ENCODE measurements at places on chromosomes 7 and 10.

- H3K4me1 ChIP-seq, result no peaks in the 10 kb centered on the region
- H3K4me3 ChIP-seq, result no peak overlapping the region
- H3K27ac ChIP-seq, result no peak overlapping the region
- no peaks in the 10 kb centered on the region for H3K27me3 ChIP-seq
- DNase-seq, result no peak
- H3K36me3 ChIP-seq, result no peaks in the 10 kb centered on the region
Measured at GRCh38 chr7:95686109-95686508, 86.2 kb upstream of the DYNC1I1 start.

- no peaks in the 10 kb centered on the region for H3K27me3 ChIP-seq
- H3K27ac ChIP-seq, result no peak overlapping the region
- no peak overlapping the region for H3K4me3 ChIP-seq
- H3K36me3 ChIP-seq, result no peaks in the 10 kb centered on the region
- no peak for DNase-seq
Measured at GRCh38 chr7:120741371-120742042, 116.4 kb downstream of the TSPAN12 start.

DNA sequence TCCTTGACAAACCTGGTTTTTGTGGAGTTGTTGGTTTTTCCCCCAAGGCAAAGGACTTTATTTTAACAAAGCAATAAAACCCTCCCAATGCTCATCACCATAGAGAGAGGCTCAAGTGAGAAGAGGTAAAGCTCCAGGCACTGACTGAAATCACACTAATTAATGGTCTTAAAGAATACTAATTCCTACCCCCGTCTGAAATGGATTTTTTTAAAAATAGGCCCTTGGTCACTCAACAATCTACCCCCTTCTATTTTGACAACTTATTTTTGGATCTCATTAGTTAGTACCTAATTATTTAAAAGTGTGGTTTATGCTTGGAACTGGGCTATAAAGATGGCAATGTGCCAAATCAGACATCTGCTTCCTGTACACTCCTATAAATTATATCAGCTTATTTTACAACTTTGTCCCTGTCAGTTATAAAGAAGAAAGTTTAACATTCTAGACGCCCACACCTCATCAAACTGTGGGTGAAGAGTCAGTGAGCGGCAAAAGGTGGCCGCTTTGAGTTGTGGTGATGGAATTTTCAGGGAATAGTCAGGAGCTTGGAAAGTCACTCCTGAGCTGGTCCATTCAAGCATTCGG lies 10.6 kb downstream of the GLI3 start:
- H3K36me3 ChIP-seq, result no peaks in the 10 kb centered on the region
- H3K27me3 ChIP-seq, result no peaks in the 10 kb centered on the region
- no peak for DNase-seq
- H3K4me3 ChIP-seq, result no peak overlapping the region

- no peaks in the 10 kb centered on the region for H3K27me3 ChIP-seq
- H3K27ac ChIP-seq, result no peak overlapping the region
- no peak overlapping the region for H3K4me3 ChIP-seq
- DNase-seq, result no peak
- no peaks in the 10 kb centered on the region for H3K36me3 ChIP-seq
- no peaks in the 10 kb centered on the region for H3K4me1 ChIP-seq
Measured at GRCh38 chr7:17070231-17070708, 188.5 kb upstream of the AGR3 start.

- H3K36me3 ChIP-seq, result no peaks in the 10 kb centered on the region
- no peaks in the 10 kb centered on the region for H3K27me3 ChIP-seq
Measured at GRCh38 chr7:78437118-78437517, 638.5 kb downstream of the PHTF2 start.

DNA sequence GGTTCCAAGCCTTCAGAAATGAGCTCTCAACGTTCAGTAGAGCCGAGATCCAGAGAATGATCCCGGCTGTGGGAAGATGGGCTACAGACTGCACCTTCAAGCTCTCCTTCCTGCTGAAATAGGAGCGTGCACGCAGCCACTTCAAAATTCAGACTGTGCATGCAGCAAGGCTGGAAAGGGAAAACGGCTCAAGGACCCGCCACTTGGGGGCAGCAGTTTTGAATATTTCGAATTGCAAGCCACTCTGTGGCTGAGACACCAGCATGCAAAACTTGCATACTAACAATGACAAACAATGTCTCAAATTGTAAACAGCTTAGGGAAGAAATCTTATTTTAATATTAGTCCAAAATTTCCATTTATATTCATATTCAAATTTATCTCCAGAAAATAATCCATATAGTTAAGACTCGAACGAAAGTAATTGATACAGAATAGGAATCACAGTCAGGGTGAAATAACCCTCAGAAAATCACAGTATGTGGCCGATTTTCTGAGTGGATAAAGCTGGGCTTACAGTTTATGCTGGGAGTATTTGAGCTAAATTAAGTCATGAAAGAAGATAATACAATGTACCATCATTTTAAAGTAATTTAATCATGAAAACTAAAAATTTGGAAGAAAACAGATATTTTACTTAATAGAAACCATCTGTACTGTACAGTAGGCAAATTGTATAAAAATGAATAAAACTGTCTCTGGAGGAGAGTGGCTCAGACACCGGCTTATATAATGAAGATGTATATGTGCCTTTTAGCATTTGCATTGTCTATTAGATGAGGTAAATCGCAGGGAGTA lies 137.9 kb upstream of the MKI67 start:
- H3K27ac ChIP-seq, result no peak overlapping the region
- no peaks in the 10 kb centered on the region for H3K4me1 ChIP-seq
- no peaks in the 10 kb centered on the region for H3K36me3 ChIP-seq
- H3K27me3 ChIP-seq, result peaks cover 3% of the 10 kb centered on the region

- no peak for DNase-seq
- no peak overlapping the region for H3K27ac ChIP-seq
- H3K36me3 ChIP-seq, result no peaks in the 10 kb centered on the region
- no peaks in the 10 kb centered on the region for H3K27me3 ChIP-seq
- H3K4me1 ChIP-seq, result no peaks in the 10 kb centered on the region
Measured at GRCh38 chr10:133135116-133135465, 24.9 kb upstream of the KNDC1 start.

GRCh38 chr7:28654110-28654509 lies 241.8 kb downstream of the CREB5 start:
- H3K27me3 ChIP-seq, result no peaks in the 10 kb centered on the region
- no peak for DNase-seq
- no peaks in the 10 kb centered on the region for H3K4me1 ChIP-seq
- H3K27ac ChIP-seq, result no peak overlapping the region

DNA sequence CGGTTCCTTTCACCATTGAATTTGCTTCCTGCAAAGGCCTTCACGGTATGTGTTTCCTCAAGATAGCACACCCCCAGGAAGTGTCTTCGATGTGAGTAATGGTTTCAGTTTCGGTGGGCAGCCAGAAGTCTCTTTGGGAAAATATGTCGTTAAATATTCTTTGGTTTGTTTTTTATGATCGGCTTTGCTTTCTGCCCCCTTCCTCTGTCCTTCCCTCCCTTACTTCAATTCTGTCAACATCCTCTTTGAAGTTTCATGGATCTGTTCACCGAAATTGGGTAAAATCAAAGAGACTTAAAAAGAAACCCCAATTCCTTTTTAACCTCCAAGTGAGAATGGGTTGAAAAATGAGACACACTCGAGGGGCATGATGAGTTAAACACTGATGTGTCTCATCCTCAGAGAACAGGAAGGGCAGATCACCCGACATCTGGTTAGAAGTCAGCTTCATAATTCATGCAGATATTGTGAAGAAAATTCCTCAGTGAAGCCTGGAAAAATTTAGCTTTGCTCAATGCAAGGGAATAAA lies 170.8 kb upstream of the HABP2 start:
- no peaks in the 10 kb centered on the region for H3K36me3 ChIP-seq
- H3K27ac ChIP-seq, result peak overlapping the region; percentile 46
- peaks cover 6% of the 10 kb centered on the region for H3K4me1 ChIP-seq
- no peak for DNase-seq
- H3K4me3 ChIP-seq, result peak overlapping the region; percentile 36

DNA sequence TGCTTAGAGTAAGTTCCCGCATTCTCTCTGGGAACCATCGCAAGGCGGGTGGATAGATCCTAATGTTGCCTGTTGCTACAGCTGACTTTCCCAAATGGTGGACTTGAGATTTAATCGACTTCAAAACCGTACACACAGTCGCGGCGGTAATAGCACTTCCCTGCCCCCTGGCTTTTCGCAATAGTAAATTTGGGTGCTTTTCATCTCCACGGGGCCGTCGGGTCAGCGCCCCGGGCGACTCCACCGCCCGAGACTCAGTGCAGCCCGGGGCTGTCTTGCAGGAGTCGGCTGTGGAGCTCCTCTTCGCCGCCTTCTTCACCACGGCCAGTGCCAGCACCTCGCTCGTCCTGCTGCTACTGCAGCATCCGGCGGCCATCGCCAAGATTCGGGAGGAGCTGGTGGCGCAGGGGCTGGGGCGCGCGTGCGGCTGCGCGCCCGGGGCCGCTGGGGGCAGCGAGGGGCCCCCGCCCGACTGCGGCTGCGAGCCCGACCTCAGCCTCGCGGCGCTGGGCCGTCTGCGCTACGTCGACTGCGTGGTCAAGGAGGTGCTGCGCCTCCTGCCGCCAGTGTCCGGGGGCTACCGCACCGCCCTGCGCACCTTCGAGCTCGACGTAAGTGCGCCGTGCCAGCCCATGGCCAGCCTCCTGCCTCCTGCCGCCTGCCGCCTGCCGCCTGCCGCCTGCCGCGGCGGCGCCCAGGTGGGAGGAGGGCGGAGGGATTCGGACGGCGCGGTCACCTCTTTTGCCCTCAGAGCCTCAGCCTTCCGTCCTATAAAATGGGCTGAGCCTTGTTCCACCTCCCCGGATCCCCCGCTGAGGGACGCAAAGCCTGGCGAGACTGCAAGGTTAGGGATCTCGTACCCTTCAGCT lies 5.3 kb downstream of the CYP26C1 start:
- H3K4me1 ChIP-seq, result peaks cover 22% of the 10 kb centered on the region
- H3K27ac ChIP-seq, result no peak overlapping the region
- H3K4me3 ChIP-seq, result no peak overlapping the region
- no peaks in the 10 kb centered on the region for H3K36me3 ChIP-seq

DNA sequence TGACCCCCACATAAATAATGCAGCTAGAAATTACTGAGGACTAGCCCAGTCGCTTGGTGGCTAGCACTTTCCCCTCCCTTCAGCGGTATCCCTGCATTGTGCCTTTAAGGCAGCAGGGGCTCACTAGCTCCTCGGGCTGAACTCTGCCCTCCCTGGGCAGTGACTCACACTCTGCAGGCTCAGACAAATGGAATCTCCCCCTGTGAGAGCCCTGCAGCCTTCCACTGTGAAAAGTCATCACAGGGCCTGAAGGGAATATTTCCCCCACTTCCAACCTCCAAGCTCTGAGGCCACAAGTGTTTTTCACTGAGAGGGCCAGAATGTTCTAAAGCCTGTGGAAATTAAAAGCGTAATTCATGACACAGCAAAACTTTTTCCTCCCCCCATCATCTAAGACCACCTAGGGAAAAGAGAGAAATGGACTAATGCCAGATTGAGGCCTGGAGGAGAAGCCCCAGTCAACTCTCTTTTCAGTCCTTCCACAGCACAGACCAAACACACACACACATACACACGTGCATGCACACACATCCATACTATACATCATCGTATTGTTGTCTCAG lies 93.6 kb upstream of the COL1A2 start:
- no peaks in the 10 kb centered on the region for H3K36me3 ChIP-seq
- H3K4me3 ChIP-seq, result no peak overlapping the region
- no peaks in the 10 kb centered on the region for H3K4me1 ChIP-seq
- H3K27ac ChIP-seq, result no peak overlapping the region
- DNase-seq, result no peak

GRCh38 chr7:128961030-128961659 lies 23.4 kb downstream of the IRF5 start:
- H3K4me3 ChIP-seq, result no peak overlapping the region
- no peak for DNase-seq
- peaks cover 3% of the 10 kb centered on the region for H3K4me1 ChIP-seq
- H3K36me3 ChIP-seq, result peaks cover 21% of the 10 kb centered on the region
- no peaks in the 10 kb centered on the region for H3K27me3 ChIP-seq

GRCh38 chr10:28728366-28728765 lies 51.0 kb downstream of the BAMBI start:
- no peak overlapping the region for H3K27ac ChIP-seq
- no peaks in the 10 kb centered on the region for H3K27me3 ChIP-seq
- no peak overlapping the region for H3K4me3 ChIP-seq
- no peak for DNase-seq
- H3K4me1 ChIP-seq, result no peaks in the 10 kb centered on the region

GRCh38 chr10:6108631-6109443 lies 20.0 kb downstream of the RBM17 start:
- peak overlapping the region; percentile 68 for H3K27ac ChIP-seq
- DNase-seq, result peak; percentile 23
- peaks cover 51% of the 10 kb centered on the region for H3K36me3 ChIP-seq
- H3K27me3 ChIP-seq, result no peaks in the 10 kb centered on the region
- H3K4me1 ChIP-seq, result peaks cover 12% of the 10 kb centered on the region

DNA sequence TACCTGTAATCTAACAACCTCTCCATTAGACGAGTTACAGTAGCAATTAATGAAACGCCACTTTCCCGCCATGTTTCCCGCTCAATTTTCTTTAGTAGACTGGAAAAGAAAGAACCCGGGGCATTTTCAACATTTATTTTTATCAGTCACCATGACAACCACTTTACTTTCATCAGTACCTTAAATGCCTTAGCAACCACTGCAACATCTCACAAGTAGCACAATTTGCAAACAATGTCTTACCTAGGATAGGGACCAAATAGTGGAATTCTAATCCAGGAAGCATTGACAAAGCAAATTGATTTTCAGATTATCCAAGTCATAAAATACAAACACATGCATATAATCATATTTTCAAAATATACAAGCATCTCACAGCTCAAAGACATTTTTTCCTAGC lies 221.6 kb upstream of the IMMP2L start:
- no peaks in the 10 kb centered on the region for H3K36me3 ChIP-seq
- no peak for DNase-seq
- no peak overlapping the region for H3K27ac ChIP-seq
- no peaks in the 10 kb centered on the region for H3K27me3 ChIP-seq
- H3K4me1 ChIP-seq, result no peaks in the 10 kb centered on the region

- no peaks in the 10 kb centered on the region for H3K4me1 ChIP-seq
- peaks cover 10% of the 10 kb centered on the region for H3K36me3 ChIP-seq
- H3K4me3 ChIP-seq, result no peak overlapping the region
- no peaks in the 10 kb centered on the region for H3K27me3 ChIP-seq
- H3K27ac ChIP-seq, result no peak overlapping the region
Measured at GRCh38 chr10:103327906-103328305, 23.0 kb downstream of the PCGF6 start.

DNA sequence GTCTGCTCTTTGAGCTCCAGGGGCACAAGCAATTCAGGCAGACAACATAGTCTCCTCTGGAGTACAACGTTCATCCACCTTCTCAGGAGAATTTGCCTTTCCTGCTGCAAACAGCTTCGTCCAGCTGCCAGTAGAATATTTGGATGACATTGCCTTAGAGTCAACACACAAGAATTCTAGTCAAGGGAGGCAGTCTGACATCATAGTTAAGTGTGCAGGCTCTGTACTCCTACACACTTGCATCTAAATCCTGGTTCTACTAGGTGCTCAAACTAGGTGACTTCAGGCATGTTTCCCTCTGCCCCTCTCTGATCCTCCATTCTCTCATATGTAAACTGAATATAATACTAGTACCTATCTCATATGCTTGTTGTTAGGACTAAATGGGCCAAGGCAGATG lies 314.8 kb downstream of the HPSE2 start:
- no peaks in the 10 kb centered on the region for H3K4me1 ChIP-seq
- no peaks in the 10 kb centered on the region for H3K27me3 ChIP-seq
- no peak for DNase-seq
- no peaks in the 10 kb centered on the region for H3K36me3 ChIP-seq
- no peak overlapping the region for H3K4me3 ChIP-seq

- no peak for DNase-seq
- H3K27ac ChIP-seq, result no peak overlapping the region
- no peaks in the 10 kb centered on the region for H3K27me3 ChIP-seq
- H3K36me3 ChIP-seq, result peaks cover 11% of the 10 kb centered on the region
Measured at GRCh38 chr10:72418679-72419078, 64.0 kb upstream of the DNAJB12 start.
